Suprapubic skin (tissue), 4 donors: ENCODE measurements at places on chromosomes 7 and 10. TPM values are rescaled to one million over a fixed set of nuclear protein-coding genes. Genes with fewer than 3 reads are reported as not detected.

The GPR15LG gene
- total RNA-seq, result 10.3 TPM

The SPACDR gene
- not detected for total RNA-seq

GRCh38 chr10:122696687-122697086 lies 3.0 kb downstream of the C10orf120 start:
- peaks cover 11% of the 10 kb centered on the region for H3K27me3 ChIP-seq
- H3K36me3 ChIP-seq, result no peaks in the 10 kb centered on the region
- H3K27ac ChIP-seq, result no peak overlapping the region
- H3K4me3 ChIP-seq, result no peak overlapping the region
- DNase-seq, result no peak
- no peaks in the 10 kb centered on the region for H3K4me1 ChIP-seq

- no peaks in the 10 kb centered on the region for H3K27me3 ChIP-seq
- H3K4me3 ChIP-seq, result no peak overlapping the region
Measured at GRCh38 chr10:99945263-99945662, 64.5 kb downstream of the DNMBP start.

- H3K4me3 ChIP-seq, result no peak overlapping the region
- no peaks in the 10 kb centered on the region for H3K4me1 ChIP-seq
- no peaks in the 10 kb centered on the region for H3K27me3 ChIP-seq
- no peak overlapping the region for H3K27ac ChIP-seq
Measured at GRCh38 chr7:83178066-83178465, 15.4 kb upstream of the PCLO start.

GRCh38 chr7:13581097-13581496 lies 408.4 kb downstream of the ETV1 start:
- H3K4me1 ChIP-seq, result no peaks in the 10 kb centered on the region
- no peaks in the 10 kb centered on the region for H3K27me3 ChIP-seq
- no peak overlapping the region for H3K4me3 ChIP-seq
- no peak overlapping the region for H3K27ac ChIP-seq
- no peak for DNase-seq

DNA sequence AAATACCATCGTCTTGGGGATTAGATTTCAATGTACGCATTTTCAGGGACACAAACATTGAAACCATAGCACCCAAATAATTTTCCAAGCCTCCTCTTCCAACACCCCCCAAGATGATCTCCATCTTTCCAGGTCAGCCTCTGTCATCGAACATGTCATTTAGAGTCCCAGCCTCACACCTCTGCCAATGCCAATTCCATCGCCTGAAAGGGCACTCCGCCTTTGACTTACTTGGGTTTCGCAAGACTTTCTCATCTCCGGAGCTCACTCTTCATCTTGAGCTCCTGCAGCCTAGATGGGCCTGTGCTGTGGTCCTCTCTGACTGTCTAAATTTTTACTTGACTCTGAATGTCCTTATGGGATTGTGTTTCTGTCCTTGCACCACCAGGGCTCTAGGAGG lies 10.4 kb upstream of the FAM241B start:
- no peaks in the 10 kb centered on the region for H3K27me3 ChIP-seq
- H3K36me3 ChIP-seq, result no peaks in the 10 kb centered on the region
- no peak overlapping the region for H3K27ac ChIP-seq
- DNase-seq, result no peak

DNA sequence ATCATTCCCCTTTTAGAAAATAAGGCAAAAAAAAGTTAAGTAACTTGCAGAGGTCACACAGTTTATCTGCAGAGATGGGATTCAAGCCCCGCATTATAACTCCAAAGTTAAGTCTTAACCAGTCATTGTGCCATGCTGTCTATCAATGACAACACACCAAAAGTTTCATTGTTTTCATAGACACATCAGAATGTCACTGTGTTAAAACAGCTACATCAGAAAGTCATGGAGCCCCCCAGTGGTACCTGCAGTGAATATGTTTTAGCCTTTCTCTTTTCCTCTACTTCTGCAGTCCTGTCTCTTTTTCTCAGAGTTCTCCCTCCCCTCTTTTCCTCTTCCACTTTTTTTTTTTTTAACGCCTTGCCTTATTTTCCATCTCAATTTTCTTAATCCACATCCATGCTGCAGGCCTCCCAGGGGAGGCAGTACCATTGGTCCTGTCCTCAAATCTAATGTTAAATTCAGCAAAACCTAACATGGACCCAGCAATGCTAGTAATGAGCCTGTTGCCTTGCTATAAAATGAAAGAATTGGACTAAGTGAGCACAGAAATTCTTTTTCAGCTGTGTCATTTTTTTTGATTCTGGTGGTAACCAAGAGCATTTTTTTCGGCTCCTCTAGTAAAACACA lies 3.8 kb upstream of the NRCAM start:
- no peak overlapping the region for H3K4me3 ChIP-seq
- peaks cover 45% of the 10 kb centered on the region for H3K27me3 ChIP-seq
- H3K36me3 ChIP-seq, result no peaks in the 10 kb centered on the region
- peaks cover 20% of the 10 kb centered on the region for H3K4me1 ChIP-seq
- DNase-seq, result no peak
- H3K27ac ChIP-seq, result no peak overlapping the region

DNA sequence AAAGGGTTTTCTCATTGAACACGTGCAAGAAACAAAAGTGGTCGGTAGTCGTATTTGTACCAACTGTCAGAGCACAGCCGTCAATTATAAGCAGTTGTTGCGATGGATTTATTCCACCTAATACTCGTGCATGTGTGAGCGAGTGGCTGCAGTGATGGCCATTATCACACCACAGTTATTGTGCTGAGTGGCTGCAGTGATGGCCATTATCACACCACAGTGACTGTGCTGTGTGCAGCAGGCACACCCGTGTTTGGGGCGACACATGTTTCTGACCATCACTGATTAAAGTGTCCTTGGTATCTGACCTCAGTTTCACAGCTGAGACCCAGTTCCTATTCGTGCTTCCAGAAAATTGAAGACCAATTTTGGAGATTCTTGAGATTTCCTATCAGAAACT lies 142.9 kb upstream of the PFKP start:
- no peaks in the 10 kb centered on the region for H3K36me3 ChIP-seq
- H3K4me1 ChIP-seq, result no peaks in the 10 kb centered on the region
- no peak overlapping the region for H3K4me3 ChIP-seq

GRCh38 chr10:64881257-64881656 lies 1360.1 kb downstream of the REEP3 start:
- DNase-seq, result no peak
- H3K27me3 ChIP-seq, result no peaks in the 10 kb centered on the region
- H3K36me3 ChIP-seq, result no peaks in the 10 kb centered on the region

DNA sequence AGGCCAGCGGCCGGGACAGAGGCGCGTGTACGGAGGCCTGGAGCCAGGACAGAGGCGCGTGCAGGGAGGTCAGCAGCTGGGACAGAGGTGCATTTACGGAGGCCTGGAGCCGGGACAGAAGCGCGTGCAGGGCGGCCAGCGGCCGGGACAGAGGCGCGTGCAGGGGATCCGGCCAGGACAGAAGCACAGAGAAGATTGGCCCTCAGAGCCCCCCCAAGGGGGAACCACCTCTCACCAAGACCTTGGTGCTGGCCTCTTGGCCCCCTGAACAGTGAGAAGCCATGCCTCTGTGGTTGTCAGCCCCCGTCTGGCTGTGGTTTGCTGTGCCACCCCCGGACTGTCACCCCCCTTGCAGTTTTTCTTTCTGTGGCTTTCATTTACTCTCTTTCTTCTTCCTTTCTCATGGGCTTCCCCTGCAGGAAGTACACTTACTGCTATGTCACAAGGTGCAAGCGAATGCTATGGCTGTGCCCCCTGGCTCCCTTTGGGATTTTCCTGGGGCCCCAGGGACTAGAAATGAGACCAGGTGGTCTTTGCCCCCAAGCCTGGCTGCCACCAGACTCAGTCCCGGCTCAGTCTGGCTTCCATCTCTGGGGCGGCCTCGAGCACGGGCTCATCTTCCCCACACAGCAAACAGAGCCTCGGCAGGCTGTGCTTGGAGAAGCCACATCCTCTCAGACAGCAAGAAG lies 41.1 kb downstream of the INSIG1 start:
- H3K27me3 ChIP-seq, result peaks cover 22% of the 10 kb centered on the region
- no peaks in the 10 kb centered on the region for H3K4me1 ChIP-seq
- no peak overlapping the region for H3K27ac ChIP-seq
- H3K36me3 ChIP-seq, result no peaks in the 10 kb centered on the region

- H3K27ac ChIP-seq, result no peak overlapping the region
- peaks cover 4% of the 10 kb centered on the region for H3K4me1 ChIP-seq
- H3K36me3 ChIP-seq, result peaks cover 33% of the 10 kb centered on the region
- DNase-seq, result no peak
Measured at GRCh38 chr7:497346-497745, 22.3 kb downstream of the PDGFA start.

GRCh38 chr7:11776039-11776438 lies 56.0 kb downstream of the THSD7A start:
- no peak overlapping the region for H3K27ac ChIP-seq
- no peak overlapping the region for H3K4me3 ChIP-seq
- H3K36me3 ChIP-seq, result no peaks in the 10 kb centered on the region
- DNase-seq, result no peak

DNA sequence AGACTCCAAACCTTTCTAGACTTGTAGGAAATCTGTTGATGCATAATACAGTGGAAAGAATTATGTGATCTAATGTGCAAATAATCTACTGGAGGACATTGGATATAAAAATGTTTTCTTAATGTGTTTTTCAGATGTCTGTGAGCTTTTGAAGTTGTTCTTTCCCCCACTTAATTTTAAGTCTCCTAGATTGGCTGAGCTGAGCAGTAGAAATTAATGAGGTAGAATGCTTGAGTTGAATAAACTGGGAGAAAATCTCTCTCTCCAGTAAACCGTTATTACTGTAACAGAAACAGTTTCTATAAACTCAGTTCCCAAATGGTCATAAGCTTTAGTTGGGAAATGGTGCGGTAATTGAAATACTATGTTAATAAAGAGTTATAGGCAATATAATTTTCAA lies 15.7 kb downstream of the CSGALNACT2 start:
- peaks cover 2% of the 10 kb centered on the region for H3K4me1 ChIP-seq
- H3K4me3 ChIP-seq, result no peak overlapping the region
- no peak overlapping the region for H3K27ac ChIP-seq
- DNase-seq, result no peak

DNA sequence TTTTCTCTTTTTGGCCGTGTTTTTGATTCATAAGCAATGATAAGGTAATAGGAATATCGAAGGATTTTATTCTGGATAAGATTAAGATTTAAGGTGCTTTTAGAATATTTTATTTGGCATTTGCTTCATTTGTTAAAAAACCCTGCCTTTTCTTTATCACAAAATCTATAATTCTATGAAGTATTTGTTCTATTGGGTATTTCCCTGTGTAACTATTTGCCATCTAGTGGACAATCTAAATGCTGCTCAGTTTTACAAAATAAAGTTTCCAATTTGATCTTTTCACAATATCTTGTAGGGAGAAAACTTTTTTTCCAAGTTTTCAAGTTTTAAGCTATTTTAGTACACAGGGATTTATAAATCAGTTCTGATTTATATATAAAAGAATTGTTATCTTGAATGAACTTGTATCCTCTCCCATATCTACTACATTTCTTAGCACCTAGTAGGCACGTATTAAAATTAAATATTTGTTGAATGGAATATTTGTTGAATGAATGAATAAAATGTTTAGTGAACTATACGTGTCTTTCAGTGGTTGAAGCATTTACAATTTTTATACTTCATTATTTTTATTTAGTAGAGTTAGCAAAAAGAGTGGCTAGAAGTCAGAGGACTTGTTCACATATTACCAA lies 26.5 kb downstream of the ANKRD7 start:
- H3K36me3 ChIP-seq, result no peaks in the 10 kb centered on the region
- no peaks in the 10 kb centered on the region for H3K27me3 ChIP-seq
- H3K4me1 ChIP-seq, result no peaks in the 10 kb centered on the region
- H3K27ac ChIP-seq, result no peak overlapping the region

DNA sequence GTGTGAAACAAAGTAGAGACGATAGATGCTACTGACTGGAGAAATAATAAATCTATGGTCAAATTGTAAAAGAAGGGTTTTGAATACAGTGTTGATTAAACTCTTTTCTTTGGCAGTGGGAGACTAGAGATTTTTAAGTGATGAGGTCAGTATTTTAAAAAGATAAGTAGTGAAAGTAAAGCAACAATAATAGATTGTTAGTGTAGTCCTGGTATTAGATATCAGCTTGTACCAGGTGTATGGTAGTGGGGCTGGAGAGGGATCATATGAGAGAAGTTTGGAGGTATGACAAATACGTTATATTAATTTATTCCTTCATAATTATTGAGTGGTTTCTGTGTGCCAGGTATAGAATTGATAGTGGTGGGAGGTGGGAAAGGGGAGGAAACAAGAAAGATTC lies 25.2 kb downstream of the PHTF2 start:
- DNase-seq, result no peak
- no peaks in the 10 kb centered on the region for H3K27me3 ChIP-seq
- no peaks in the 10 kb centered on the region for H3K4me1 ChIP-seq
- H3K4me3 ChIP-seq, result no peak overlapping the region
- H3K27ac ChIP-seq, result no peak overlapping the region

- H3K27me3 ChIP-seq, result peaks cover 22% of the 10 kb centered on the region
- no peak for DNase-seq
- H3K36me3 ChIP-seq, result no peaks in the 10 kb centered on the region
- no peaks in the 10 kb centered on the region for H3K4me1 ChIP-seq
Measured at GRCh38 chr10:97937928-97938327, 88.3 kb downstream of the GOLGA7B start.

GRCh38 chr10:22617516-22617915 lies 96.9 kb downstream of the PIP4K2A start:
- H3K4me3 ChIP-seq, result no peak overlapping the region
- H3K4me1 ChIP-seq, result peaks cover 41% of the 10 kb centered on the region
- no peak overlapping the region for H3K27ac ChIP-seq
- H3K27me3 ChIP-seq, result no peaks in the 10 kb centered on the region
- DNase-seq, result no peak
- H3K36me3 ChIP-seq, result no peaks in the 10 kb centered on the region

- peaks cover 3% of the 10 kb centered on the region for H3K27me3 ChIP-seq
- DNase-seq, result no peak
- H3K4me1 ChIP-seq, result peaks cover 10% of the 10 kb centered on the region
- H3K27ac ChIP-seq, result no peak overlapping the region
- no peak overlapping the region for H3K4me3 ChIP-seq
- H3K36me3 ChIP-seq, result no peaks in the 10 kb centered on the region
Measured at GRCh38 chr7:115274-115911, 77.0 kb upstream of the FAM20C start.

GRCh38 chr10:35555962-35556930 lies 48.9 kb upstream of the GJD4 start:
- H3K4me1 ChIP-seq, result no peaks in the 10 kb centered on the region
- H3K27ac ChIP-seq, result no peak overlapping the region
- peaks cover 29% of the 10 kb centered on the region for H3K36me3 ChIP-seq

DNA sequence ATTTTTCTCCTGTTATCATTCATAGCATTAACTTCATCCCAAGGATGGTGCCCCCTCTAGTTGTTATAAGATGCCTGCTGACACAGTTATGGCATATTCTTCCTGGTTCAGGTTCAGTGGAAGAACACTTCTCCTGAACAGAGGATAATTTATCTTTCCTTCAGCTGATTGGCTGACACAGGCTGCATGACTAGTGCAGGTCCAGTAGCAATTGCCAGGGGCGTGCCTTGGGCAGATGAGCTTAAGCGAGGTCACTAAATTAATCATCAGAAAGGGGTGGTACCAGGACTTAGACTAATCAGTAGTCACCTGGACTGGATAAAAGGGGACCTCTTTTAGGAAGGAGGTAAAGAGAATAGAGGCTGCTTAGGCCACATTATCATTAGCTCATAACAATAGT lies 42.3 kb downstream of the BZW2 start:
- no peak overlapping the region for H3K4me3 ChIP-seq
- no peak for DNase-seq
- peaks cover 44% of the 10 kb centered on the region for H3K36me3 ChIP-seq
- no peak overlapping the region for H3K27ac ChIP-seq

- H3K27ac ChIP-seq, result no peak overlapping the region
- peaks cover 15% of the 10 kb centered on the region for H3K4me1 ChIP-seq
- H3K4me3 ChIP-seq, result no peak overlapping the region
- DNase-seq, result no peak
- no peaks in the 10 kb centered on the region for H3K27me3 ChIP-seq
Measured at GRCh38 chr10:74049955-74050354, 52.0 kb downstream of the VCL start.
